ENCODE measurements at places on chromosomes 1 and 21. TPM values are rescaled to one million over a fixed set of nuclear protein-coding genes. Genes with fewer than 3 reads are reported as not detected.

GRCh38 chr1:38436006-38436405 is 389.4 kb upstream of the POU3F1 start:
- DNase-seq: no peak

DNA sequence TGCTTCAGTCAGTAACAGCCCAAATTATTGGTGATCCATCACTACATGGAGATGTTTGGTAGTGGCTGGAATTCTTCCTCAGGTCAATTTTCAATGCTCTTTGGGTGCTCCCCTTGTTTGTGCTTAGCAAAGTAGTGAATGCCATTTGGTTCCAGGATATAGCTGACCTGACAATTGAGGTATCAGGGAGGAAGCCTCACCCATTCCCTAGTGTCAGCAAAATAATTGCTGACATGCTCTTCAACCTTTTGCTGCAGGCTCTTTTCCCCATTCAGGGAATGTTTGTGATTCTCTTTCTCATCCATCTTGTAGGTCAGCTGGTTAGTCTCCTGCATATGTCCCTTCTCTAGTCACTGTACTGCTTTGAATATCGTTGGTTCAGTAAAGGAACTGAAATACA is 7.1 kb upstream of the OR10K1 start:
- no peak for DNase-seq

DNA sequence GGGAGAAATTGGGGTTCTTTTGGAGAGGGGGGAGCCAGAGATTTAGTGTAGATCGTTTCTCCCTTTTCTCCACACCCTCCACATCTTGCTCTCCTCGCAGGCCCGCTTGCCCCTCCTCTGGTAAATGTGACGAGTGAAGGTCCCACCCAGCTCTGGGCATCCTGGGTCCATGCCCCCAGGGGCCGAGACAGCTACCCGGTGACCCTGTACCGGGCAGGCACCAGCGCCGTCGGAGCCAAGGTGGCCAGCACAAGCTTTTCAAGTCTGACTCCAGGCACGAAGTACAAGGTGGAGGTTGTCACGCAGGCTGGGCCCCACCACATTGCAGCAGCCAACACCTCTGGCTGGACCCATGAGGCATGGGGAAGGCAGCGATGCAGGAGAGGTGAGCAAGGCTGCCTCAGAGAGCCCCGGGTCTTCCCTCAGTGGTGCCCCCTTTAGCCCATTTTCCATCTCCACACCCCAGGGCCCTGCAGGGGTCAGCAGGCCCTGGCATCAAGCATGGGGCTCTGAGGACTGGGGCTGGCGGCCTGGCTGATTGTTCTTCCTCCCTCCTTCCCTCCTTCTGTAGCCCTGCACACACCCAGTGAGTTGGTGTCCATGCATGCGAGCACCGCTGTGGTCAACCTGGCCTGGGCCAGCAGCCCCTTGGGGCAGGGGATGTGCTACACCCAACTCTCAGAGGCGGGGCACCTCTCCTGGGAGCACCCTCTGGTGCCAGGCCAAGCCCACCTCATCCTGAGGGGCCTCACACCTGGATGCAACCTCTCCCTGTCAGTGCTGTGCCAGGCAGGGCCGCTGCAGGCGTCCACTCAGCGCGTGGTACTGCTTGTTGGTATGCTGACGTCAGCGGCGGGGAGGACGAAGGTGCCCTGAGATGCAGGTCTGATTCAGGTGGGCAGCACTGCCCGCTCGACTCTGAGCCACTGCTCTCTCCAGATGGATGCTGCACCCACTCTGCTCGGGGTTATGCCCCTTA is 16.4 kb upstream of the LGR6 start:
- DNase-seq: no peak

Gene CHRM3
- total RNA-seq: 15.1 TPM

Data from mucosa of descending colon (tissue), 3 donors.